ENCODE measurements at places on chromosomes 12 and 14.

DNA sequence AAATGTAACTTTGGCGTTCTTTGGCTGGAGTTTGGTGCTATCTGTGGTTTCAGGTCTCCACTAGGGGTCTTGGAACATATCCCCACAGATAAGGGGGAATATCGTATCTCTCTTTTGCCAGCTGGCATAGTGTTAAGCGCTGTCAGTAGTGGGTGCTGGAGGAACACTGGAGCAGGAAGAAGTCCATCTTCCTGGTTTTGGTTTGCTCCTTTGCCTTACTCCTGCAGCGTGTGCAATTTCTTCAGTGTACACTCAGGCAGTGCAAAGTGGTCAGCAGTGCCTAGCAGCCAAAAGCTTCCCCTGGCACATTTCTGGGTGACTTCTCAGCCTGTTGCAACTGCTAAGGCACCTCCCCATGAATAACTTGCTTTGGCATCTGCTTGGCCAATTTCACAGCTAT, 11.7 kb upstream of the RIPK3 start:
- no peaks in the 10 kb centered on the region for H3K36me3 ChIP-seq
- no peak overlapping the region for H3K4me3 ChIP-seq
- no peak overlapping the region for H3K27ac ChIP-seq
- H3K4me1 ChIP-seq: peaks cover 7% of the 10 kb centered on the region
- peaks cover 88% of the 10 kb centered on the region for H3K27me3 ChIP-seq

DNA sequence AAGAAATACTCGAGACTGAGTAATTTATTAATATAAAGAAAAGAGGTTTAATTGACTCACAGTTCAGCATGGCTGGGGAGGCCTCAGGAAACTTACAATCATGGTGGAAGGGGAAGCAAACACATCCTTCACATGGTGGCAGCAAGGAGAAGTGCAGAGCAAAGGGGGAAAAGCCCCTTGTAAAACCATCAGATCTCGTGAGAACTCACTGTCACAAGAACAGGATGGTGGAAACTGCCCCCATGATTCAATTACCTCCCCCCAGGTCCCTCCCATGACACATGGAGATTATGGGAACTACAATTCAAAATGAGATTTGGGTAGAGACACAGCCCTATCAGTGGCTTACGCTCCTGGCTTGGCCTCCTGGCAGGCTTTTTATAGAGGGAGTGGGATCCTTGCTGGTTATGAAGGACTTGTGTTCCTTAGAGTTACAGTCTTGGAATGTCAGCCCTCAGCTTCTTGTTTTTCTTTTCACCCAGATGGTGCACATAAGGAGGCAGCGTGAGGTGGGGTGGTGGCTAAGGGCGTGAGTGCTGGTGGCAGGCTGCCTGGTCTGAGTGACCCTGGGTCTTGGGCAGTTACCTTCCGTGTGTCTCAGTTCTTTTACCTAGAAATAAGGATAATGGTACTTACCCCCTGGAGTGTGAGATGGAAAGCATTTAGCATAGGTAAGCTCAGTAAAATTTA, 25.7 kb downstream of the TRAF3 start:
- no peak overlapping the region for H3K4me3 ChIP-seq
- H3K36me3 ChIP-seq: peaks cover 7% of the 10 kb centered on the region
- H3K27ac ChIP-seq: peak overlapping the region; percentile 79
- H3K27me3 ChIP-seq: peaks cover 5% of the 10 kb centered on the region

DNA sequence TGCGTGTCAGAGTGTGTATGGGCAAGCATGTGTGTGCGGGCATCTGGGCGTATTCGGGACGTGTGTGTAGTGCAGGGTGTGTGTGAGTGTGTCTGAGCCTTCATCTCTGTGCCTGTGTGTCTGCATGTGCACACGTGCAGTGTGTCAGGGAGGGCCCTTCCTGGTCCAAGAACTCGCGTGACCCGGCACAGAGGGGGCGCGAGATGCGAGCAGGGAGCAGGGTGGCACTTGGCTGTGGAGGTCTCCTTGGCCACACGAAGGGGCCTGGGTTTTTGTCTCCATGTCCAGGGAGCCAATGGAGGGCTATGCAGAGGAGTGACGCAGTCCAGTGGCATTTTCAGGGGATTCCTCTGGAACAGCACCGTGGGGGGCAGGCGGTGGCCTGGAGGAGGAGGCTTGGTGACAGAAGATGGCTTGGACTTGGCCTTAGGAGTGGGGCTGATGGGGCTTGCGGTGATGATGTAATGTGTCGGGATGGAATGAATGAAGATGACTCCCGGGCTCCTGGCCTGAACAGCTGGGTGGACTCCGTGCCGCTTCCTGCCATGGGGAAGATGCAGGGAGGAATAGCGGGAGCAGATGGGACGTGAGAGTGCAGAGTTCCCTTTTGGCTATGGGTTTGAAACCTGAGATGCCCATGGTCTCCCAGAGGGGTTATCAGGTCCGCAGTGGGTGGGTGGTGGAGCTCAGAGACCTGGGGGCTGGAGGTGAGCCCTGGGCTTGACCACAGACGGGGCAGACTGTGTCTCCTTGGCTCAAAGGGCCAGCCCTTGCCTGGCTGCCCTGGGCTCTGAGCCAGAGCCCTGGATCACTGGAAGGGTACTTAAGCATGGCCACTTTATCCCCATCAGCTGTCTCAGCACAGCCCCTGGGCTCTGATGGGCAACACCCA, 208.3 kb downstream of the PHETA1 start:
- H3K27ac ChIP-seq: peak overlapping the region; percentile 16
- peaks cover 30% of the 10 kb centered on the region for H3K4me1 ChIP-seq
- peak; percentile 36 for DNase-seq
- H3K27me3 ChIP-seq: peaks cover 26% of the 10 kb centered on the region
- H3K4me3 ChIP-seq: no peak overlapping the region
- H3K36me3 ChIP-seq: no peaks in the 10 kb centered on the region

DNA sequence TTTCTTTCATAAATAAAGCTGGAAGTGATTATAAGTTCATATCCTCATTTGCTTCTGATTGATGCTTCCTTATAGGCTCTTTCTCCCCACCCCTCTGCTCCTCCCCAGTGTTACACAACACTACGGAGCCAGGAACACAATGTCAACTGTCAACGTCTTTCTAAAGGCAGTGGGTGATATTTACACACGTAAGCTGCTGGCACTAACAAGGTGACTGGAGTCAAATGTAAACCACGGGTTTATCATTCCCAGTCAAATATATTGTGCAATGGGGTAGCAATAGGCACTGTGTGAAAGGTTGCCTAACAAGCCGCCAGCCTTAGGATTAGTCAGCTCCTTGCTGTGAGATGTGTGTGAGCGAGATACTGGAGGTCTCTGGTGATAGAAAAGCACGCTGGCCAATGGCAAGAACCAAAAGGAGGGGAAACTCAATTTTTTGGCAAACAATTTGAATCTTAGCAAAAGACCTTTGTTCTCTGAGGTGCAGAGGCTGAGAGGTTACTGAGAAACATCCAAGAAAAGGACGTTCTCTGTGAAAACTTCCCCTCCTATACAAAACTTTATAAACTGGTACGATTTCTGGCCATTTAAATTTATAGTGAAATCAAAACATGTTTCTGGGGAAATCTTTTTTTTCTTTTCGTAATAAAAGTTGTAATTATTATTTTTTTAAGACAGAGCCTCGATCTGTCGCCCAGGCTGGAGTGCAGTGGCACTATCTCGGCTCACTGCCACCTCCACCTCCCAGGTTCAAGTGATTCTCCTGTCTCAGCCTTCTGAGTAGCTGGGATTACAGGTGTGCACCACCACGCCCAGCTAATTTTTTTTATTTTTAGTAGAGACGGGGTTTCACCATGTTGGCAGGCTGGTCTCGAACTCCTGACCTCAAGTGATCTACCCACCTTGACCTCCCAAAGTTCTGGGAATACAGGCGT, 22.3 kb upstream of the HECTD1 start:
- H3K4me3 ChIP-seq: no peak overlapping the region
- H3K36me3 ChIP-seq: no peaks in the 10 kb centered on the region
- no peak for DNase-seq
- H3K4me1 ChIP-seq: no peaks in the 10 kb centered on the region
- peaks cover 4% of the 10 kb centered on the region for H3K27me3 ChIP-seq

DNA sequence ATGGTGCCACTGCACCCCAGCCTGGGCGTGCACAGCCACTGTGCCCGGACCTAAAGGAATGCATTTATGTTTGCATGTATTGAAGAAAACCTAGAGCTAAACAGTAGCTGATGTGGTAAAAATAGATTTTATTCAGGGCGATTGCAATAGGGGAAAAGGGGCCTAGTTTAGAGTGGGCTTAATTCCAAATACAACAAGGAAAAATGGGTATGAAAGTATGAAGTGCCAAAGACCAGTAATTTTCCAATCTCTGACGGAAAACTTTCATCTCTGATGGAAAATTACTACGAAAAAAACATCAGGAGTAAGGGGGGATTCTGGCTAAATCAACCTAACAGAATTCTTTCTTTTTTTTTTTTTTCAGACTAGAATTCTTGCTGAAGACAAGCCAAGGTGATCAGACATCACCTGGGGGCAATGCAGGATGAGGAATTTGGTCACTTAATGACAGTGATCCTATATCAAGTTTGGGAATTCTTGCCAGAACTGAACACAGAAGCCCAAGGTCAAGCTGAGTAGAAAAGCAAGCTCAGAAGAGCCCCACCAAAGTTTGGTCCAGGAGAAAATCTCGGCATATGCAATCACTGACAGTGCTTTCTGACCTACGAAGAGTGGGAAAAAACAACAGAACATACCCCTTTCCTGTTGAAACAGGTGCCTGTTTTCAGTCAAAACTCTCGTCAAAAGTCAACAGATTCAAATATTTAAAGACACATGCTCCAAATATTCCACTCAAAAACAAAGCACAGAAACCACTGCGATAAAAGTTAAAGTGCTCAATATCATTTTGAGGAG, 13.7 kb upstream of the APOBEC1 start:
- no peak overlapping the region for H3K4me3 ChIP-seq
- no peaks in the 10 kb centered on the region for H3K36me3 ChIP-seq
- H3K27ac ChIP-seq: no peak overlapping the region
- DNase-seq: no peak

- no peak within 1 kb of the TSS for H3K4me3 ChIP-seq
- peaks cover 9% of the 10 kb centered on the region for H3K27me3 ChIP-seq
- H3K4me1 ChIP-seq: no peaks in the 10 kb centered on the region
- H3K36me3 ChIP-seq: no peaks in the 10 kb centered on the region
Observed at GRCh38 chr12:54984658-54985376, at the start of gene TESPA1. TSS of gene TESPA1 (minus strand) at chr12:54984762. CDS start at chr12:54974562, 10,200 bp downstream.

- peaks cover 5% of the 10 kb centered on the region for H3K27me3 ChIP-seq
- peak overlapping the region; percentile 83 for H3K4me3 ChIP-seq
- no peaks in the 10 kb centered on the region for H3K36me3 ChIP-seq
- no peak for DNase-seq
- peaks cover 41% of the 10 kb centered on the region for H3K4me1 ChIP-seq
Observed at GRCh38 chr12:32502693-32503502, 103.5 kb downstream of the FGD4 start.

GRCh38 chr12:125006365-125006764, 12.9 kb downstream of the BRI3BP start:
- peaks cover 31% of the 10 kb centered on the region for H3K36me3 ChIP-seq
- H3K4me1 ChIP-seq: peaks cover 13% of the 10 kb centered on the region
- no peak for DNase-seq
- no peak overlapping the region for H3K27ac ChIP-seq

- peak overlapping the region; percentile 22 for H3K27ac ChIP-seq
- H3K27me3 ChIP-seq: peaks cover 3% of the 10 kb centered on the region
- H3K4me3 ChIP-seq: no peak overlapping the region
- DNase-seq: peak; percentile 21
- H3K4me1 ChIP-seq: peaks cover 36% of the 10 kb centered on the region
Observed at GRCh38 chr12:4432878-4433744, 12.5 kb downstream of the FGF6 start.

DNA sequence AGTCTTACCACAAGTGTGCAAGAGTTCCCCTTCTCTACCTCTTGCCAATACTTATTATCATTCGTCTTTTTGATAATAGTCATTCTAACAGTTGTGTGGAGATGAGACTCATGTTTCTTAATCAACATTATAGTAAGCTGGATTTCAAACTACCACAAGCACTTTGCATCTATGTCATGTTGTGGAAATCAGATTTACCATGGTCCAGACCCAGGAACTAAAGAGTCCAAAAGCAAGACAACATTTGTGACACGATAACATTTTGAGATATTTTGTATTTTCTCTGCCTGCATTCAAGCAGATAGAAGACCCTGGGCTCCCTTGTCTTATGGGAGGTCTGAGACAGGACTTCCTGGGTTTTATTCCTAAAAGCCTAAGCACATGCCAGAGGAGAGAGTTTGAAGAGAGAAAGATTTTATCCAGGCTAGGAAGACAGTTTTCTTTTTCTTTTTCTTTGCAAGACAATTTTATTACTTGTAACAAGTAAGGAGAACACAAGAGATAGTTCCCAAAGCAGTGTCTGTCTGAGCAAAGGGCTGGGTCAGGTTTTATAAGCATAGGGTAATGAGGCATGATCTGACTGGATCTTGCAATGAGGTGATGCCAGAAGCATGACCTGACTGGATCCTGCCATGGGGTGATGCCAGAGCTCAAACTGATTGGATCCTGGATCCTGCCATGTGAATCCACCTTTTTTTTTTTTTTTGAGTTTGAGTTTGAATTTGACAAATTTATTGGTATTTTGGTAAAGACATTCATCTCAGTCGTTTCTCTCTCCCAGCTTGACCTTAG, 180.5 kb upstream of the HMGA2 start:
- peaks cover 39% of the 10 kb centered on the region for H3K4me1 ChIP-seq
- H3K27me3 ChIP-seq: peaks cover 12% of the 10 kb centered on the region
- DNase-seq: no peak
- H3K36me3 ChIP-seq: peaks cover 4% of the 10 kb centered on the region
- peak overlapping the region; percentile 87 for H3K27ac ChIP-seq
- H3K4me3 ChIP-seq: no peak overlapping the region

DNA sequence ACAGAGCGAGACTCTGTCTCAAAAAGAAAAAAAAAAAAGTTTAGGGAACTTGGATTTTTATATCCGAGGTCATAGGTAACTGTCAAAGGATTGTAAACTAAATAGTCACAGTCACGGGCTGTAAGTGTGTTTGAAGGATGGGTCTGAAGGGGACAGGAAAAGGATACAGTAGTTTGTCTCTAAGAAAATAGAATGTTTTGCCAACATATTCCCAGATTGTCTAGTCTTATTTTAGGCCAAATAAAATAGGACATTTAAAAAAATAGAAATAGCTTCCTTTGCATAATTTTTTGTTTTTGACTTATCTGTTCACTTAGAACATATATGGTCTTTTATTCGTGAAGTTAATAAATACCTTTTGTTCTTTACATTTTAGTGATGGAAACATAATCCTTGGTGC, 24.2 kb upstream of the REP15 start:
- no peak overlapping the region for H3K27ac ChIP-seq
- H3K4me1 ChIP-seq: peaks cover 12% of the 10 kb centered on the region
- H3K27me3 ChIP-seq: no peaks in the 10 kb centered on the region
- no peak overlapping the region for H3K4me3 ChIP-seq
- peaks cover 29% of the 10 kb centered on the region for H3K36me3 ChIP-seq

GRCh38 chr12:32836710-32837109, 59.9 kb downstream of the PKP2 start:
- DNase-seq: no peak
- no peaks in the 10 kb centered on the region for H3K27me3 ChIP-seq
- no peak overlapping the region for H3K4me3 ChIP-seq
- H3K36me3 ChIP-seq: no peaks in the 10 kb centered on the region
- no peaks in the 10 kb centered on the region for H3K4me1 ChIP-seq
- H3K27ac ChIP-seq: no peak overlapping the region

GRCh38 chr12:85979641-85980040, 105.5 kb downstream of the NTS start:
- H3K27me3 ChIP-seq: no peaks in the 10 kb centered on the region
- no peaks in the 10 kb centered on the region for H3K36me3 ChIP-seq
- no peak overlapping the region for H3K4me3 ChIP-seq

- H3K4me1 ChIP-seq: no peaks in the 10 kb centered on the region
- no peak overlapping the region for H3K4me3 ChIP-seq
- DNase-seq: no peak
- no peaks in the 10 kb centered on the region for H3K36me3 ChIP-seq
Observed at GRCh38 chr14:94407906-94408305, 19.5 kb upstream of the SERPINA1 start.
